SJSA1 (cell line): ENCODE measurements at places on chromosomes 5 and 9.

- DNase-seq = no peak
These were observed 82.1 kb downstream of the SLF1 start for GRCh38 chr5:94700592-94700991.

- no peak for DNase-seq
These were observed 86.0 kb downstream of the RXRA start for GRCh38 chr9:134412298-134412711.

DNA sequence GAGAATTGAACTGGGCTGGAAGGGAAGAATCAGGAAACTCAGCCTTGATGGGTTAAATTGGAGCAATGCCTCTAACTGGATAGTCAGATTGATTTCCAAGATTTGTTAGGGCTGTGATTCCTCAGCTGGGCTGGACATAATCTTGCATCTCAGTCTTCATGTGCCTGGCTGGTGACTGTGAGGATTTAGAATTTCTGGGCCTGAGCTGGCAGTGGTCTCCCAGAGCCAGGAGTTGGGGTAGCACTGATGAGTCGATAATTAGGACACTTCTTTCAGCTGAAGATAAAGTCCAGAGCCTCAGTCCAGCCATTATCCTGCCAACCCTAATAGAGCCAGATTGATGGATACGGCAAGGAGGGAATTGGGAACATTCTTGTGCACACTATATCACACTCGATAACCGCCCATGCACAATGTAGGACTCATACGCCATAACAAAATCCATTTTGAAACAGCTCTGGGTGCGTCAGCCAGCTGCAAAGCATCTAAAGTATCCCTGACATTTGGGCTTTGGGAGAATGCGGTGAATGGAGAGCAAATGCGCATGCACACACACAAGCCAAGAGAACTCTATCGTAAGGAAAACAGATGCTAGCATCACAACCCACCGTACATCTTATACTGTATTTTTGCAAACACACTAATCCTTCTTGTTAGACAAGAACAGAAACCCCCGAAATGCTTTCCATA is 405.1 kb upstream of the KLF4 start:
- DNase-seq = no peak

DNA sequence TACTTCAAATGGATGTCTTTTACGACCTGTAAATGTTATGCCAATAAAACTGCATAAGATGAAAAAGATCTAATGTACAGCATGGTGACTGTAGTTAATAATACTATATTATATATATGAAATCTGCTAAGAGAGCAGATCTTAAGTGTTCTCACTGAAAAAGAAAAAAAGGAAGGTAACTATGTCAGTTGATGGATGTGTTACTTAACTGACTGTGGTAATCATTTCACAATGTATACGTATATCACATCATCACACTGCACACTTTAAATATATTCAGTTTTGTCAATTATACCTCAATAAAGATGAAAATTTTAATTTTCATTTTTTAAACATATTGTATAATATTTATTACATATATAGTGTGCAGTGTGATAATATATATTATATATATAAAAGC is 31.9 kb downstream of the THBS4 start:
- no peak for DNase-seq

DNA sequence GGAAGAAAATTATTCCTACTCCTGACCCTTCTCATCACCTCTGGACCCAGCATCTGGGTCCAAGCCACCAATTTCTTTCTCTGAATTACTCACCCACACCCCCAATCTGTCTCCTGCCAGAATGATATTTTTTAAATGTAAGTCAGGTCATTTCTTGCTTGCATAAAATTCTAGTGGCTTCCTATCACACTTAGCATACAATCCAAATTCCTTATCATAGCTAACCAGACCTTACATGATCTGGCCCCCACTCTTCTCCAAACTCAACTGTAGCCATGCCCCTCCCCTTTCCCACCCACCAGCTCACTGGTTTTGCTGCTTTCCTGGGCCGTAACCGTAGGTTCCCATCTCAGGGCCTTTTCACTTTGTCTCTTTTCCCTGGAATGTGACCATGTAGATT is 15.2 kb downstream of the HTR4 start:
- DNase-seq = no peak

DNA sequence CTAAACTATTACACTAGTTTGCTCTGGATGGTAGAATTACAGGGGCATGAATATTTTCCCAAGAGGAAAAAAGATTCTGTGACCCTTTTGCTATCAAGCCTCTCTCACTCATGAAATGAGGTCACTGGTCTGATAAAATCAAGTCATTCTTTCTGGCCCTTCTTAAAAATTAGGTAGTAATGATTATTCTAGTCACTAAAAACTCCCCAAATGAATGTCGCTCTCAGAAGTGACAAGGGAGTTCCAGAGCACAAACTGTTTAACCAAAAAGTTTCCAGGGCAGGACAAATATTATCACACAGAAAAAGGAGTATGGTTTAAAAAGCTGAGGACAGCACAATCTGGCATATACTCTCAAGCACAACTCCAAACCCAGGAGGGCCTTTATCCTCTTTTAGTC is 12.5 kb downstream of the ERMP1 start:
- DNase-seq = no peak

GRCh38 chr5:126811515-126812198 is 34.7 kb downstream of the LMNB1 start:
- DNase-seq = peak; percentile 30

DNA sequence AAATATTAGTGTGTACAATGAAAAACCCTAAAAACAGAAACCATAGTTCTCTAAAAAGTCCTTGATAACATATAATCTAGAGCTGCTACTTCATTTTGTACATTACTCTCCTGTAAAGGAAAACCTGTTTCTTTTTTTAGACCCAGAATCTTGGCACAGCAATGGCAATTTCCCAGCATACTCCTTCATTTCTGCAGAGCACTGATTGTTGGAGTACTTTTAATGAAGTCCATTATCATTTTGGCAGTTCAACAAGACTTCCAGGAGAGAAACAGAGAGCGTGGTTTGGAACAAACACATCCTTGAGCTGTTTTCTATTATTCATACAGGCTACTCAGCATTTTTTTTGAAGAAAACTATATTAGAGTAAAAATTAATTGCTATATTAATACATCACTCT is 22.7 kb upstream of the MROH2B start:
- no peak for DNase-seq

DNA sequence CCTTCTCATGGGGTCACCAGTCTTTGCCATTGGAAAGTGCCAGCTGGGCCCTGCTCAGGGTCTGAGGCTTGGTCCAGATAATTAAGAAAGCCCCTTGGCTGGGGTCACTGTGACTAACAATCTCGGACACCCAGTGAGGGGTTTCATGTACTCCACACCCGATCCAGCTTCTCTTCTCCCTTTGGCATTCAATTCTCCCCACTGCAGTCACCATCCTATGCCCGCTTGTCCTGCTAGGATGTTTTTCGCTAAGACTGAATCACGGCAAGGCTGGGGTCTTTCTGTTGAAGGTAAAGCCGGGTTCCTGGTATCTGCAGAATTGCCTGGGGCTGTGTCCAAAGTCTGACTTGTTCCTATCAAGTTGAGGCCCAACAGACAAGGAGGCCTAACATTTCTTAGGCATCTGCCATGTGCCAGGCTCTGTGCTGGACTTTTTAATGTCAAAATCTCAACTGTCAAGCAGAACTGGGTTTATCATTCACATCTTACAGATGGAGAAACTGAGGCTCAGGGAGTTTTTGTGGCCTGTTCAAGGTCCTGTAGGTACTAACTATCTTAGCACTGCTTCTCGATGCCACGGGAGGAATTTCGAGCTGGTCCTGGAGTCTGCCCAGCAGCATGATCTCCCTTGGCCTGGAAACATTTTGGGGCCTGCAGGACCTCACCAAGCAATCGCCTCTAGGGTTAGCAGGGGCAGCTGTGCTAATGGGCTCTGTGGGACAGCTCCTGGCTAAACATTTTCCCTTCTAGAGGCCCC is 142.0 kb upstream of the ALDH1B1 start:
- DNase-seq = no peak

DNA sequence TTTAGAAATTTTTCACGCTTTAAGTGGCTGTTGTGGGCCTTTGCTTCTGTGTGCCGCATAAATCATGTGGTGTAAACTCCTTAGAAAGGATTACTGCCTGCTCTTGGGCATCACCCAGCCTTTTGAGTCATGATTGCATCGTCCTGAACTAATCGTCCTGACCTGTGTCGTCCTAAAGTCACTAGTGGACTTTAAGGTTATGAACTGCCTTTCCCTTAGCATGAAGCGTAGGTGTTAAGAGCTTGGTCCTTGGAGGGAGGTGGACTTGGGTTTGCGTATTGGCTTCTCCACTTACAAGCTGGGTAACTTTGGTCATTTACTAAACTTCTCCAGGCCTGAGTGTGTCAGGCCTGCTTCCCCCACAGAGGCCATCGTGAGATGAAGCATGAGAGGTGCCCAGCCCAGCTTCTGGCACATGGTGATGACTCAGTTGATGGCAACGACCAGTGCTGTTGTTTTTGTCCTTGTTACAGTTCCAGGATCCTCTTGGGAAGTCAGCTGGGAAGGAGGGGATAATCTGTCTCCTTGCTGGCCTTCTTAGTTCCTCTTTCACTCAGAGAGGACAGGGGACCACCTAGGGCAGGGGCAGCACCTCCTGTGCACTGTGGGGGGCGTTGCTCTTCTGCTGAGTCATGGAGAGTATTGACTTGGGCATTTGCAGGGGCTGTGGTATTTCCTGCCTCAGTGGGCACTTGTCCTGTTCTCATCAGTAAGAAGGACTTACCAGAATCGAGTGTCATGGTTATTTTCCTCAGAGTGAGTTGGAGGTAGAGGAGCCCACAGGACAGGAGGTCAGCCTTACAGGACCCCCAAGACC is 54.2 kb upstream of the NCS1 start:
- DNase-seq = peak; percentile 63

GRCh38 chr5:166909040-166909439 is 1382.4 kb upstream of the WWC1 start:
- no peak for DNase-seq

- DNase-seq = no peak
These were observed 30.6 kb downstream of the SNX2 start for GRCh38 chr5:122805481-122805880.

DNA sequence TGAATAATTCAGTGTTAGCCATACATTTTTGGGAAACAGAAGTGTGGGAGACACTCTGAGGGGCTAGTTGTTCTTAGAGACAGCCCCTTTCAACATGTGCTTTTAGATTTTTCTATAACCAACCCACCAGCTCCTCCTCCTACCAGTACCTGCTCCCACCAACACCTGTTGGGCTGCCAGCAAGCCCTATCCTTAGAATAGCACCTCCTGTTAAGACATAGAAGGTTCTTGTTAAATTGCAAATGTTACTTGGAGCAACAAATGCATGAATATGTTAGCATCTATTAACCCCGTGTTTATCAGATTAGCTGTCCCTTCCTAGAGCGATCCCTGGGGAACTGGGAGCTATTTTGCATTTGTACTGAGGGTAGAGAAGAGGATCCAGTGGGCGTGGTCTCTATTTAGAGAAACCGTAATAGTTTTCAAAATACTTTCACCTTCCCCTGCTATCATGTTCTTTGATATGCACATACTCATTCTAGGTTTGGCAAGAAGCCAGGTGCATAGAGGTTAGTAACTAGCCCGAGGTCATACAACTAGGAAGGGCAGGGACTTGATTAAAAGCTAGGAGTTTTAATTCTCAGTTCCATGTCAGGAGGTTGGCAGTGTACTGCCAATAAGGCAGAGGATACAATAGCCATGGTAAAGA is 334.4 kb downstream of the KCTD16 start:
- no peak for DNase-seq

- no peak for DNase-seq
These were observed 5.1 kb downstream of the CNOT8 start for GRCh38 chr5:154863291-154864080.

DNA sequence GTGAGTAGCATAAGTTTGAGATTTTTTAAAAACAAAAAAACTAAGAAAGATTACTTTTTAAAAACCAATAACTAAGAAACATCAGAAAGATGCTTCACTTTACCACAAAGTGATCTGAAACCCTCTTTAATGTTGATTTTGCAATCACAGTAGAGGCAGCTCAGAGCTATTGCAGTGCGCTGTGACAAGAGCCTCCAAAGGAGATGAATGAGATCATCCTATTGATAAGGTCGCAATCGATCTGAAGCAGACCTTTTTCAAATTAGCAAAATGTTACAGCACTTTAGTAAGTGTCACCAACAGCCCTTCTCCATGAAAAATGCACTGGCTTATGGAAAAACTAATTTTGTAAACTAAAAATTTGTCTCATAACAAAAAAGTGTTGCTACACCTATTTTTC is 284.6 kb upstream of the EFNA5 start:
- no peak for DNase-seq

DNA sequence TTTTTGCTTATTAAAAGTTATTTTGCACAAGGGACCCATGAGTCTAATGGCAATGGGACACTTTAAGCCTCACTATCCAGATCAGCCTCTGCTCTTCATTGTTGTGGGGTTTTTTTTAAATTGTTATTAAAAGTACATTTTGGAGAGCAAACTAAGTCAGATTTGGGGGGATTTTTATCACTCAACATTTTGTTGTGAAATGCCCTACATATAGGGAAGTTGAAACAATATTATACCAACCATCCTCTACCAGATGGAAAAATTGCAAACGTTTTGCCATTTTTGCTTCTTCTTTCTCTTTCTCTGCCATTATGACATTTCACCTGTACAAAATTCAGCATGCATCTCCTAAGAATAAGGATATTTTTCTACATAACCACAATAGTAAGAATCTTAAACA is 75.3 kb downstream of the SLC1A3 start:
- DNase-seq = no peak

DNA sequence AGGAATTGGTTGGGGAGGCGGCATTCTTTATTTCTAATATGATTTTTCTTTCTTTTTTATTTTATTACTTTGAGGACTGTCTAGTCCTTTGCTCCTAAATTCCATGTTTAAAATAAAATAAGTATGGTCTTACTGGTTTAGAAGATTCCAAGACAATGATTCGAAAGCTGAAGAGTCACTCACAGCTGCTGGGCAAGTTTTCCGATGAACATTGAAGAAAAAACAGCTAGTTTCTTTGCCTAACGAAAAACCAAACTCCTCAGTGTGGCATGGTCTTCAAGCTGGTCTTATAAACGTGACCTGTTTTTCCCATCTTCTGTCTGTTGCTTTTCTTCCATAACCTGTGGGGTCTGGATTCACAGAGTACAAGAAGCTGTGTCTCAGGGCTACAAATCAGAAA is 25.1 kb downstream of the ZNF474 start:
- no peak for DNase-seq

GRCh38 chr5:167064198-167064776 is 1227.2 kb upstream of the WWC1 start:
- no peak for DNase-seq

DNA sequence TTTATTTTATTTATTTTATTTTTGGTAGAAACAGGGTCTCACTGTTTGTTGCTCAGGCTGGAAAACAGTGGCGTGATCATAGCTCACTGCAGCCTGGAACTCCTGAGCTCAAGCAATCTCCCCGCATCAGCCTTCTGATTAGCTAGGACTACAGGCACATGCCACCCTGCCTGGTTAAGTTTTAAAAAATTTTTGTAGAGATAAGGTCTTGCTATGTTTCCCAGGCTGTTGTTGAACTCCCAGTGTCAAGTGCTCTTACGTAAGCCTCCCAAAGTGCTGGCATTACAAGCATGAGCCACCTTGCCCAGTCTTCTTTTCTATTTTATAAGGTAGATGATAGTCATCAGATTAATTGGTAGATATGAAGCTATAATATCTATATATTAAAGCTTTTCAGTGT is 382.7 kb downstream of the CDH12 start:
- no peak for DNase-seq

- DNase-seq = no peak
These were observed 45.9 kb upstream of the ASTN2 start for GRCh38 chr9:117460743-117461142.

- DNase-seq = no peak
These were observed 212.9 kb downstream of the EFNA5 start for GRCh38 chr5:107457881-107458280.
